ENCODE measurements at places on chromosomes 2 and 18.

DNA sequence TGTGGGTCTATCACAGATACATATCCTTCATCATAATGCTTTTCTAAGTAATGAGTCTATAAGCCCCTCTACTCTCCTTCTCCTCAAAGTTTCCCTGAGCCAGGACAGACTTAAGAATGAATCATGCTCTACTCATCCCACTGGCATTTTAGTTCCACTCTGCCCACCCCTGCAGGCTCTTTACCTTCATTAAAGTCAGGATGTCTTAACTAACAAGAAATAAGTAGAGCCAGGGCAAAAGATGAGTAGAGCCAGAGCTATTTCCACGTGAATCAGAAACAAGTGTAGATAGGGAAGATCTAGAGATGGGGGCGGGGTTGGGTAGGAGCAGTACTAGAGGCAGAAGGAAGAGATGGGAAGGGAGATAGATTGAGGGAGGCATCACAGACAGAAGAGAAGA is 790.5 kb downstream of the RNF144A start:
- DNase-seq, result no peak

DNA sequence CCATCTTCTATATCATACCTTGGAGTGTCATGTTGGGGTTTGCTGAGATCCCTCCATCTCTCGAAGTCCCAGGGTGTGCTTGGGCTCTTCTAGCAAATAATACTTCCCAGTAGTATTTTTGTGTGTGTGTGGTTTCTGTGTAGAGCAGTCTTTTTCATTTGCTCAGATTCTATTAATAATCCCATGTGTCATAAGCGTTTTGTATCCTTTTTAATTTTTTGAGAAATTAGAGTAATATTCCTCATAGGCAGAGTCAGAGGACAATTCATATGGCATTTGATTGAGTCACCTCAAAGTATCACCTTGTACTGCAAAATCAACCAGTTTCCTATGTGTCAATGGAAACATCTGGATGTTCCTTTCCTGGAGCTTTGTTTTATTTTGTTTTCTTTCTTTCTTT is 37.4 kb upstream of the PPP1R1C start:
- DNase-seq, result no peak

DNA sequence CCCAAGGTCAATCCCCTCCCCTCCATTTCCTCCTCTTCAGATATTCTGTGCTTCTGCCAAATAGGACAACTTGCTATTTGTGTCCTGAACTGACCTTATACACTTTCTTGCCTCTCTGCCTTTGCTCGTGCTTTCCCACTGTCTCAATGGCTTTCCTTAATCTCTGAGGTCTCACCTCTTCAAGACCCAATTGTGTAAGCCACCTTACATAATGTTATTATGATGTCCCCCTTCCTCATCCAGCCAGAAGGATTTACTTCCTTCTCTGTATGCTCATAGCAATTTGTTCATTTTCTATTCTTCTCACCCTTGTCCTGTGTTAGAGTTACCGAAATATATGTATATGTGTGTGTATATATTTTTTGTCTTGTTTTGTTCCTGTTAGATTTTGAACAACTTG is 26.9 kb upstream of the DARS1 start:
- no peak for DNase-seq

- no peak for DNase-seq
These were observed 35.4 kb downstream of the SCN7A start for GRCh38 chr2:166458674-166459073.

GRCh38 chr2:195594248-195594647 is 62.8 kb upstream of the SLC39A10 start:
- DNase-seq, result no peak

- DNase-seq, result no peak
These were observed 78.8 kb downstream of the VWC2L start for GRCh38 chr2:214489702-214490101.

- no peak for DNase-seq
These were observed 69.1 kb downstream of the FEZ2 start for GRCh38 chr2:36528766-36529392.

DNA sequence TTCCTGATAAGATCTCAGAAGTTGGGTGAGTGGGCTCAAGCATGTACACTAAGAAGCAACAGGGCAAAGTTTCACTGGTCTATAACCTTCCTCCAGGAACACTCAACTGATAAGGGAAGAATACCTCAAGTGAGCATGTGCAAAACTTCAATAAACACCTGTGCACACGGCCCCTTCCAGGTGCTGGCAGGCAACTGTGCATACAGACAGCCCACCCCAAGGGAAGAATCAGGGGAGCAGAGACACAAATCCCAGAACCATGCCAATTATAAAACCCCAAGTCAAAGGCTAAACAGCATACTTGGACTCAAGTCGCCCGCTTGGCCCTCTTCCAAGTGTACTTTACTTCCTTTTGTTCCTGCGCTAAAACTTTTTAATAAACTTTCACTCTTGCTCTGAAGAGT is 85.9 kb upstream of the RTN4 start:
- no peak for DNase-seq

- DNase-seq, result no peak
These were observed 12.2 kb upstream of the TPRKB start for GRCh38 chr2:73749314-73749713.

GRCh38 chr2:85890522-85891176 is 1.9 kb upstream of the ST3GAL5 start:
- DNase-seq, result no peak

GRCh38 chr2:9390151-9390850 is 33.0 kb downstream of the ITGB1BP1 start:
- DNase-seq, result no peak

GRCh38 chr2:1685957-1686783 is 58.1 kb downstream of the PXDN start:
- no peak for DNase-seq

- DNase-seq, result no peak
These were observed 734.8 kb upstream of the SALL3 start for GRCh38 chr18:78244779-78245178.

DNA sequence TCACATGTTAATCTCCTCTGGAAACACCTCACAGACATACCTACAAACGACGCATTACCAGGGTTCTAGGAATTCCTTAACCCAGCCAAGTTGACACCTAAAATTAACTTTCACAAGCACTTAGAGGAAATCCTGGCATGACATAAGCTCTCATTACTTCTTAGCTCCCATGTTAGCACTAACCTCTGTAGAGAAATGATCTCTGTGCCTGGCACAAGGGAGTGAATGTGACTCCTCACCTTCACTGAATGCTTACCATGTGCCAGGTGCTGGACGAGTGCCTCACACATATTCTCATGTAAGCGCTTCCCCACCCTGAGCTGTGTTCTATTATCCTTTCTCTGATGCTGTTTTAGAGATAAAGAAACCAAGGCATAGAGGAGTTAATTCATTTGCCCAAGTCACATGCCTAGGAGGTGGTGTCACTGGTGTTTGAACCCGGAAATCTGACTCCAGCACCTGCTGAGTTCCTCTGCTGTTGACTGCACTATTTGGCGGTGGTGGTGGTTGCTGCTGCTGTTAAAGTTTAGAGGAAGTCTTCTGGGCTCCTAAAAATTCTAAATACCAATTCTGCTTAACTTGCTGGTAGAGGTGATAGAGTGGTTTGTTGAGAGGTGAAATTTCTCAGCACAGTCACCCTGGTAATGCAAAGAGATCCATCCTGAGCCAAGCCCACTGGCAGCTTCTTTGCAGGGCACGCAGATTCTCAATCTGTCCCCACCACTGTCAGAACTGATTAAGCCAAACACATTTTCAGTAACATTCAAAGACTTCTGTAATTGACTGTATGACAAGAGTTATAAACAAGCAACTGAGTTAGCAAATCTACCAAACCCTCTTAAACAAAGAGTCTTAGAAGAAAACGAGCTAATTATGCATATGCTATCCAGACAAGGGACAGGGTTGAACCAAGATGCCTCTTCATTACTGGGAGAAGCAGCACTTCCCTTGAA is 200.3 kb downstream of the CMPK2 start:
- no peak for DNase-seq

DNA sequence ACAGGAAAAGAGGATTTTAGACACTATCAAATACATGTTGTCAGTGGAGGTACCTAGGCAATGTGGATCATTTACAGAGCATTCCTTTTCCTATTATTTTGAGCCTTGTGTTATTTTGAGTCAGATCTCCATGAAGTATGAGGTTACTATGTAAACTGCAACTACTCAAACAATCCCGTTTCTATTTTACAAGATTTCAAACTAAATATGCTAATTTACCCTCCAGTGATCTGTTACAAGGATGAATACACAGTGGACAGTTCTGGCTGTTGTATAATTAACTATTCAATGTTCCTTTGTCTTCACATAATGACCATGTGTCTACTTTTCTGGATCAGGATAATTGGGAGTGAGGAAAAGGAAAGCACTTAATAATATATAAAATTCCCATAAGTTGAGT is 4.6 kb downstream of the HOXD1 start:
- no peak for DNase-seq

- DNase-seq, result no peak
These were observed 56.9 kb upstream of the ALKAL2 start for GRCh38 chr2:344811-345210.

DNA sequence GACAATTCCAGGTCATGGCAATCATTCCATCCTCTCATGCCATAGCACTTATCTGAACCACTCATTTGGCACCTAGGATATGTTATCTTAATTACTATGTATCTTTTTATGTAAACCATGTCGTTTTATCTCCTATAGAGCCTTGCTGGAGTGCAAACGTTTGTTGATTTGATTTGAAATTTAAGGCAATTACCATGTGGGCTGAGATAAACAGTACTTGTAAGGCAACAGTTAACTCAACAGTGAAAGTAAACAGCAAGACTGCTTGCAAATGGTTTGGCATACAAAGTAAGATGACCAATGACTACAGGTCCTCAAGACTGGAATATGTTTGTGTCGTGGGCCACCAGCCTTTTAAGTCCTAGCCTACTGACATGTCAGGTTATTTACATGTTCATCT is 133.7 kb upstream of the ZFP36L2 start:
- DNase-seq, result no peak

DNA sequence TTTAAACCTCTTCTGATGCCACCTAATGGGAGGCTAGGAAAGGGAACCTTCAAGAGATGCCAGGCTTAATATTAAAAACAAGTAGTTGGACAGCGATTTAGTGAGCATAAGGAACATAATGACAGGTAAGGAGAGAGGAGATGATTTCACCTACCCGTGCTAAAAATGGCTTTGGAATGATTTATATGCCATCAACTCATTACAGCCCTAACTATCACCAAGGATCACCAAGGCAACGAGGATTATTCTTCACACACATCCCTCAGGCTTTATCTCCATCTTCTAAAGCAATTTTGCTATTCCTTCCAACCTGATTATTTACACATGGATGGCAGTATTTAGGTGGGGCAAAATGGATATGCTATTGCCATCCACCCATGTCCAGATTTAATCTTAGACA is 237.8 kb downstream of the DCC start:
- no peak for DNase-seq

DNA sequence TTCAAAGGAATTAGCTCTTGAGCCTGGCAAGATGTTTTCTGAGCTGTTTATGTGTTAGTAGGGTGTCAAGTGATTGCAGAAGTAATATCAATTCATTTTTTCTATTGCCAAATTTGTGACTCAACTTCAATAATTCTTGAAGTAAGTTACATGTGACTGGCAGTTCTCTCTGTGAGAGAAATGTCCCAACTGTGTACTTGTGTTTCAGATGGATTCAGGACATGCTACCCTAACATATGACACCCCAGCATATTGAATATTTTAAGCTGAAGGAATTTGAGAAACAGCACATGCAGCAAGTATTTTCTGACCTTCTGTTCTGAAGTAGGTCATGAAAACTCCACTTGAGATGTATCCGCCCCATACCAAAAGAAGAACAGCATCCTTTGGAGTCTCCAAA is 263.6 kb downstream of the XIRP2 start:
- no peak for DNase-seq

GRCh38 chr2:28751956-28752630 is 463 bp downstream of the PPP1CB start:
- DNase-seq, result peak; percentile 45

GRCh38 chr18:70219688-70220087 is 14.2 kb upstream of the RTTN start:
- DNase-seq, result no peak

GRCh38 chr18:78082816-78083215 is 833.2 kb downstream of the GALR1 start:
- DNase-seq, result no peak

DNA sequence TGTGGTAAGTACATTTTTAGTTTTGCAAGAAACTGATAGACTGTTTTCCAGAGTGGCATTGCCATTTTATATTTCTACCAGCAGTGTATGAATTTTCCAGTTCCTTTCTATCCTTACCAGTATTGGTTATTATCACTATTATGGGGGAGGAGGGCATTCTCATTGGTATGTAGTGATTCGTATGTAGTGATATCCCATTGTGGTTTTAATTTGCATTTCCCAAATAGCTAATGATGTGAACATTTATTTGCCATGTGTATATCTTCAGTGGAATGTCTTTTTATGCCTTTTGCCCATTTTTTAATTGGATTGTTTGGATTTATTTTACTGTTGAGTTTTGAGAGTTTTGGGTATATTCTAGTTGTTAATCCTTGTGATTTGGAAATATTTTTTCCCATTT is 16.9 kb downstream of the EIF5B start:
- DNase-seq, result no peak

- DNase-seq, result no peak
These were observed 391.0 kb downstream of the CDH2 start for GRCh38 chr18:27785815-27786471.

- DNase-seq, result no peak
These were observed 959.0 kb upstream of the SLC39A10 start for GRCh38 chr2:194698012-194698411.

DNA sequence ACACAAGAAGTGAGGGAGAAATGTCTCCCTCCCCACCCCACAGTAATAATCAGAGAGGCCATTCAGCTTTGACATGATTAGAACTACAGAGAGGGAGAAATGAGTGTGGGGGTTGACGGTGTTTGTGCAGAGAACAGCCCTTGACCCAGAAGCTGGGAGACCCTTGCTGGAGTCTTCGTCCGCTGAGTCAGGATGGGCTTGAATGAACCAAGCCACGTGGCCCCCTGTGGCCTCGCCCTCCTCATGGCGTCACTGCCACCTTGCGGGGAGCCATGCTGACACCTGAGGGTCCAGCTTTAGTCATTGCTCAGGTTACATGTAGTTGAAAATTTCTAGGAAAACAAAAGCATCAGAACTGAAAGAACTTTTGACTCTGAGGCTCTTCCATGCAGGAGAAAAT is 101.2 kb downstream of the DGKD start:
- DNase-seq, result no peak

DNA sequence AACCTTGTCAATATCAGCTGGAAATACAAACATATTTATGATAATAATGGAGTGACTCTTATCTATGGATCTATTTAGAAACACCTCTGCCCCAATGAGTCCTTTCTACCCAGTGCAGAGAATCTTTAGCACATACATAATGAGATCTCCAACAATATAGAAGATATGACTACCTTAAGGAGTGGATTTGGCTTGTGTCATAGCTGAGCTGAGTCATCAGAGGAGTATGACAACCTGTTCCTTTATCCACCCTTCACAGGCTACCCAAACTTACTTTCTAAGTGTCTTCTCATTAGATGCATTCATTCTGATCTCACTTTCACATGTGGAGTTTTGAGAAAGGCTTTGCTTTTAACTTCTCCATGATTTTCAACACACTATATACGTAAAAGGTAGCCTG is 1218.9 kb downstream of the DSC3 start:
- DNase-seq, result no peak

GRCh38 chr2:54586494-54586893 is 130.4 kb downstream of the SPTBN1 start:
- DNase-seq, result no peak

GRCh38 chr2:162254236-162254871 is 11.1 kb upstream of the FAP start:
- DNase-seq, result no peak

GRCh38 chr2:72386288-72386687 is 238.6 kb upstream of the CYP26B1 start:
- DNase-seq, result no peak

Data from activated CD4-positive, alpha-beta T cell treated with anti-CD3 and anti-CD28 coated beads for 48 hours (primary cell).